ENCODE measurements at places on chromosomes 3 and 15.
A peak's percentile ranks its signal among the peaks of the same experiment; 100 is the strongest.

DNA sequence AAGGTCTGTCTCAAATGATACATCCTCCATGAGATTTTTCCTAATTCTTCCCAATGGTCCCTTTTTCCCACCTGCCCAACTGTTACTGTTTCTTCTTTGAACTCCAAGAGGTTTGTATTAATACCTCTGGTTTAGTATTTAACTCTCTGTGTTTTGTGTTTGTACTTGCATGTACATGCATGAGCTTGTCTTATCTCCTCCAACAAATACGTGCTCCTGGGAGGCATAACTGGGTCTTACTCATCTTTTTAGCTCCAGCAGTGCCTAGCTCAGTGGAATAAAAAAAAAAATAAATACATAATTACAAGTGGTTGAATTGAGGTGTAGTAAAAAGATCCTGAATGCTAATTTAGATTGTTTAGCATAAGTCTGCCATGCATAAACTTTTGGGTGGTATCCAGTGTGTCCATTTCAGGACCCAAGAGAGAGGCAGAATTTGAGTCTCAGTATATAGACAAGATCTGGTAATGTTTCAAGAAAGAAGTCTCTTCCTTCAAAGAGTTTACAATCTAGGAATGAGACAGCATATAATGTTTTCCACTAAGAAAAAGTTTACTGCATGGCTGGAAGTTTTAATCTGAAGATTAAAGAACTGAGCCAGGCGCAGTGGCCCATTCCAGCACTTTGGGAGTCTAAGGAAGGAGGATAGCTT is 1.7 kb upstream of the LYSMD2 start:
- no peak for DNase-seq

- DNase-seq = no peak
Measured at GRCh38 chr3:47444103-47444502, 31.6 kb downstream of the SCAP start.

- no peak for DNase-seq
Measured at GRCh38 chr3:51703068-51703760, 3.7 kb upstream of the GRM2 start.

DNA sequence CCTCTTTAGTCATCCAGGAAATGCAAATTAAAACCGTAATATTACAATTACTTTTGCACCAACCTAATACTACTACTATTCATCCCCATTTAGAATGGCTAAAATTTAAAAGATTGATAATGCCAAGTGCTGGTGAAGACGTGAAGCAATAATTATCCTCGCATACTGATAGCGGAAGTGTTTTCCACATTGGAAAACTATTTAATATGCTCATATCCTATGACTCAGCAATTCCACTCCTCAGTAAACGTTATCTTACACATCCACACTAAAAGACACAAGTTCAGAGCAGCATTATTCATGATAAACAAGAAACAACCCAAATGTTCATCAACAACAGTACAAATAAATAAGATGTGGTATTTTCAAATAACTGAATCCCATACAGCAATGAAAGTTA is 70.6 kb downstream of the VPS13C start:
- no peak for DNase-seq

DNA sequence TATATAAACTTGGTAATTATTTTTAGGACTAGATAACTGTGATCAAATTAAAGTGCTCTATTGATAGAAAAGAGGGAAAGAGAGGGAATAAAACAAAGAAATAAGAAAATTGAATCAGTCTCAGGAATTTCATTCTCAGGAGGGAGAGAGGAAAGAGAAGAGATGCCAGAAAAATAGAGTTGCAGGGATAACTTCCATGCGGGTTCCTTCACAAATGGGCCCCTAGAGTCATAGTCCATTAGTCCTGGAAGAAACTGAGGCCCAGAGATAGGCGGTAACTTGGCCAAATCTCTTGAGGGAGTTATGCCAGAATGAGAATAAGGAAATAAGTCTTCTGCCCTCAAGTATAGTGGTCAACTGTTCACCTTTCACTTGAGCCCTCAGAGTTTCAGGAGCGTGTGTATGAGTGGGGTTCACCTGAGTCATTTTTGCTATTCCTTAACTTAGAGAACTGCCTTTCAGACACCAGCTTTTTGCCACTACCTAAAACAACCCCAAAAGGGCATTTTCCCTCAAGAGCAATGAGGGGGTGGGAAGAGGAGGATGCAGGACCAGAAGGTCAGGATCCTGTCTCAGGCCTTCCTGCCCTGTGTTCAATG is 192.6 kb downstream of the MEX3B start:
- DNase-seq = no peak

DNA sequence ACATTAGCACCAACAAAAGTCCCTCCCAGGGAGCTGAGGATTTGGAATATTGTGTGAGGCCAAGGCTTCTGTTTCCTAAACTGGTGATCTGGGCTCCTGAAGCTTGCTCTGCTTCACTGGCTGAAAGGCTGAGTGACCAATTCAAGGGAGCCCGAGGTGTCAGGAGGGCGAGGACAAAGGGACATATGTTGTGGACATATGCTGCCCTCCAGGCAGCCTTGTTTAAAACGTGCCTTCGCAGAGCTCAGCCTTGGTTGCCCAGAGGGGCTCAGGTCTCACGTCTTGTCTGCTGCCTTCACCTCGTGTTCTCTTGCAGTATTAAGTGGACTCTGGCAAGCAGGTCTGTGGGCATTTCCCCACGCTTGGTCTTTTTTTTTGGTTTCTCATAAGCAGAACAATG is 7.0 kb downstream of the SLCO3A1 start:
- no peak for DNase-seq

DNA sequence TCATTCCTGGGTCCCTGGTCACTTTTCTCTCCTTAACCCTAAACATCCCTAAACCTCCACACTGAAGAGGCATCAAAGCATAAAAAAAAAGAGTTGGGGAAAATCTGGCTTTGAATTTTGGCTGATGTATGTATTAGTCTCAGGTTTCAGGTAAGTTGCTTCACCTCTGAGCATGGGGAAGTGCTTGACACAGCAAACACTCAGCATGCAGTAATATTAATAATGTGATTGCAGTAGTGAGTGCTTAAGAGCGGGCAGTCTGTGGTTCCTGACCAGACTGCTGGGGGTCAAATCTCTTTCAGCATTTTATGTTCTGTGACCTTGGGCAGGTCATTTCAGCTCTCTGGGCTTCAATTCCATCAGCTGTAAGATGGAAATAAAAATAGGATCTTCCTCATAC is 467.9 kb downstream of the SOX2 start:
- no peak for DNase-seq

- DNase-seq = no peak
Measured at GRCh38 chr3:15345066-15345607, 12.8 kb upstream of the SH3BP5 start.

DNA sequence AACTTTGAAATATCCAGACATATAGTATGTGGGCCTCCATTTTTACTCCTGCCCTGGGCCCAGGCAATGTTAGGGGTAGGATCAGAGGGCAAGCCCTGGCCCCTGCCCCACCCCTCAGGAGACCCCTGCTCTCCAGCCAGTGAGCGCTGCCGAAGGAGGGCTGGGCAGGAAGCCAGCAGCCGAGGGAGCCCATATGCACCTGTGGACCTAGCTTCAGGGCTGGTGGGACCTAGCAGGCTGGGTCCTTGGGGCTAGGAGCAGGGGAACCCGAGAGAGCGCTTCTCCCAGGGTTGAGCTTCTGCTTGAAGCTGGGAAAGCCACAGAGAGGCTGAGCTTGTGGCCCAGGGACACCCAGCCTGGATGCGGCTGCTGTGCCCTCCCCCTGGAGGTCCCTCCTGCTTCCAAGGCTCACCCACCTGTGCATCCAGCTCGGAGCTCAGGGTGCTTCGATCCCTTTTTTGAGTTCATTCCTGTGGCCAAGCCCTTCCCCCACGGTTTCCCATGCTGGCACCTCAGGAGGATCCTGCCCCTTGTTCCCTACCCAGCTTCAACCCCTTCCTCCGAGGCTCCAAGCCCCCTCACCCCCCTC is 21.0 kb upstream of the CYP11A1 start:
- DNase-seq = no peak

DNA sequence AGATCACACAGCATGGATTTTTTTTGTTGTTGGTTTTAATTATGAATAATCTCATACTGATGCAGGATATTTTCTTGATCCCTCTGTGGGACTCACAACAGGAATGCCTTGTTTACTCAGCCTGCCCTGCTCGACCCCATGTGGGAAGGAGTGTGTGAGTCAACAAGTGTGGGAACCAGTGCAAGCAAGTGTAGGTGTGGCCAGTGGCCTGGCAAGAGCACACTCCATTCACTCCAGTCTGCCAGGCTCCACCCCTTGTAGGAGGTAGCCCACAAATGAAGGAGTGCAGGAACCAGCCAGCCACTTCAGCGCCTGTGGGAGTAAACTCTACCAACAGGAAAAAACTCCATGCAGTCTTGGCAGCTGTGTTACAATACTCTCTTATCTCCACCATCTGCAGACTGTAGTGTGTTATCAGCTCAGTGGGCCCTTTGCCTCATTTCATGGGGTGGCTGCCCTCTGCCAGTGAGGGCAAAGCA is 393.6 kb downstream of the OTOL1 start:
- peak; percentile 88 for DNase-seq

- peak; percentile 56 for DNase-seq
Measured at GRCh38 chr15:62362608-62363007, 197.5 kb upstream of the C2CD4B start.

GRCh38 chr3:115819785-115820384 is 196.6 kb downstream of the GAP43 start:
- peak; percentile 66 for DNase-seq

Measured in HS-5 (cell line).